Activated gamma-delta T cell treated with anti-CD3 and anti-CD28 coated beads, Interleukin-2, amount 50 U/mL, for 16 hours (primary cell): ENCODE measurements at places on chromosomes 12 and 14.

DNA sequence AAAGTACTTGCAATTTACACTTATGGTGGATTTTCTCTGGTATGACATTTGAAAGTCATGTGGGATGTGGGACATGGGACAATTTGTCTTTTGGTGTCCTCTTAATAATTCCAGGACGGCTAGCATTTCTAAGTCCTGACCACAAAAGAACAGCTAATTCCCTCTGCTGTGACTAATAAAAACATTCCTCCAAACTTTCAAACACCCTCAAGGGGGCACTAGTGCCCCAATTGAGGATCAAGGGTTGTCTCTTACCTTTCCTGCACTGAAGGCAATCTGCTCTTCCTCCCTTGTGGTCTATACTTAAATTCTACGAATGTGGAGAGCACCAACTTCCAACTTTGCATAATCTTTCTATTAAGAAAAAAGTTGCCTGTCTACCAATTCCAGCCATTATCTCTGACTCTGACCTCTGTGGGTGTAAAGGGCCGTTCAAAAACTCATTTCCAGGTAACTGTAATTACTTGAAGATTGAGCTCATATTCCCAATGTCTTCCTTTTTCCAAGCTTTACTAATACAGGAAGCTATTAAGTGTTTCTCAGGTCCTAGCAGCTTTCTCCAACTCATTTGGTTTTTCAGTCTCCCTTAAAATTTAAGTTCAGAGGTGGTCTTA, 210.2 kb downstream of the PTPRO start:
- DNase-seq, result peak; percentile 4

GRCh38 chr14:101110729-101111619, 207.5 kb upstream of the RTL1 start:
- DNase-seq, result no peak

DNA sequence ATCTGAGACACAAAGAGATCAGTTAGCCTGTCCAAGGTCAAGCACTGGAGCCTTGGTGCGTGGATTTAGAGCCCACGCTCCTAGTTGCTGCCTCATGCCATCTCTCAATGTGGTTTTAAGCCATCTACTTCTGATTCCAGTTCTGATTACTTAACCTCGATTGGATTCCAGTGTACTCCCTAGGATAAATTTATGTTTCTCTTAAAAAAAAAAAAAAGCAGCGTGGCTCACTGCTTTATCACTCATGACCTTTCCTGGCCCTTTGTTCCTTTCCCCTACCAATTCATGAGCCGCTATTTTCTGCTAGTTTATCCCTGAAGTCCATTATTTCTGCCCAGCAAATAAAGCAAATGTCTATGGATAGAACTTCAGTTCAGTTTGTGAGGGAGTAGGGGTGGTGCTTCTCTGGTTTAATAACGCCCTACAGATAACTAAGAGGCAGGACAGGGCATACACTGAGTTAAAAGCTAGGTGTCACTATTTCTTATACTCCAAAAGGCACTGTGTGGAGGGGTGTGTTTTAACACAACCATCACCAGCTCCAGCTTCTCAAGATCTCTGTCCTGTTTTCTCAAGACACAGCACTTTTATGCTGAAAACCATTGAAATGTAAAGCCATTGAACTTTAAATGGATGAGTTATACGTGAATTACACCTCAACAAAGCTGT, 9.8 kb upstream of the PARP11 start:
- DNase-seq, result no peak

GRCh38 chr14:82855912-82856391, 1322.3 kb upstream of the SEL1L start:
- DNase-seq, result no peak

GRCh38 chr12:113271853-113272561, 50.7 kb downstream of the TPCN1 start:
- DNase-seq, result no peak

DNA sequence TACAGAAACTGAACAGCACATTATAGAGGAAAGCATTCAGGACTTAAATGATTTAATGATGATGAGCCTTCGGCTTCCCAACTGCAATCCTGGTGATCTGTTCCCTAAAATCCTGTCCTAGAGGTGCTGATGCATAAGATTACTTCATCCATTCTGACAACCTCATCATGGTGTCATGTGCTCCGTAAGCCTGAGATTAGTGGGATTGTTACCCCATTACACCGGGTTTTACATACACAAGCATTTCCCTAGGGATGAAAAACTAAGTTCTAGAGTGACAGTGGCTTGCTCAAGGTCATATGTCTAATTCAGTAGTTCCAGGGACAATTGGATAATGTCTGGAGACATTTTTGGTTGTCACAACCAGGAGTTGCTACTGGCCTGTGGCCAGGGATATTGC, 2.5 kb upstream of the RNASE13 start:
- DNase-seq, result no peak

- no peak for DNase-seq
Observed at GRCh38 chr12:104896146-104896545, 61.9 kb downstream of the SLC41A2 start.

- no peak for DNase-seq
Observed at GRCh38 chr12:104466709-104467345, 10.1 kb downstream of the CHST11 start.

DNA sequence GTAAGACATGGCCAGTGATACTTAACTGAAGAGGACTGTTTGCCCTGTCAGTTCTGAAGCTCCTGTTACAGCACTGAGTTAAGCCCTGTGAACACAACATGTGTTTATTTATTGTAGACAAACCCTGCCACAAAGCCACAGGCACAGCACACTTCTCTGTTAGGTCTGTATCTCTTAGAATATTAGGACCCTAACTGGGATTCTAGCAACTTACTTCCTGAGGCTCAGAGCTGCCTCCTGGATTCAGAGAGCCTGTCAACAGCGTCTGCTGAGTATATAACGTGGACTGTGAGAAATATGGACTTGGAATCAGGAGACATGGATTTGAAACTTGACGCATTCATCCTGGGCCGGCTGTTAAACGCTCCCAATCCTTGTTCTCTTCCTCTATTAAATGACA, 135.0 kb upstream of the HIF1A start:
- DNase-seq, result no peak

DNA sequence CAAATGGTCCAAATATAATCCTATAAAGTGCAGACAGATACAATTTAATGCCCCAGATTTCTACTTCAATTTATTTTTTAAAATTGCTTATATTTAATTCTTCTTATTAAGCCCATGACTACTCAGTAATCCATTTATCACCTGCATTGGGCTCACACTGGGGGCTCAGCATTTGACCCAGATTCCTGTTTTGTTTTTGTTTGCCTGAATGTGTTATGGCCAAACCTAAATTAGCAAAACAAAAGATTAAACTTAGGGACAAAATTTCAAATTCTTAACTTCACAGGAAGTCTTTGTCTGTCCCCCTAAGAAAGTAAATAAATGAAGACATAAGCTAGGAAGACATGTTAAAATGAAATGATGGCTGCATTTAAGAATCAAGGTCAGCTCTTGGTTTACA, 322.3 kb downstream of the RMST start:
- DNase-seq, result no peak

GRCh38 chr12:115943630-115944391, 333.7 kb downstream of the MED13L start:
- no peak for DNase-seq

- no peak for DNase-seq
Observed at GRCh38 chr14:91885113-91885712, 17.9 kb upstream of the TC2N start.

DNA sequence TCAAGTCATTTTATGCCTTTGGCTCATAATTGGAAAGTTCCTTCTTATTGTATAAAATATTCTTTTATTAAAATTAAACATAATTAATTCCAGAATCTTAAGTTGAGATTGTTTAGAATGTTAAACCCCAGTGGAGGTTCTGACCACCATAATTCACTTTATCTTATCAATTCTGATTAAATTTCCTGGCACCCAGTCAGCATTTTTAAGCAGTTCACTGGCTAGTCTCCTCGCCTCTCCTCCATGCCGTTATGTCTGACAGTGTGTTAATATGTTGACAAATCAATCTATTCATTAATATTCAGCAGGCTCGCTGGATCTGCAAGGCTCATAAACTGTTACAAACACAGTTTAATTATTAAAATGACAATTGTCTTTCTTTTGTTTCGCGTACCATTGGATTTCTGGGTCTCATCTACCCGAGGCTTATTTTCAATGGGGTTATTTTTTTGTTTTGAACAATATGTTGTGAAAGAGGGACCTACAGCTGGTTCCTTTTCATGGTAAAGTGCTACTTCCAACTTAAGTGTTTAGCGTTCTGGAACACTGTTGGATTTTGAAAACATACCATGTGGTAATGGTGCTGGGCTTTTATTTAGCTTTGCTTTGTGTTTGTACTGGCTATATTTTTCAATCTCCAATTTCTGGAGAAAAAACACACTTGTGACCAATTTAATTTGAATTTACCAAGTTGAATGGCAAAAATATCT, 339.7 kb downstream of the PRKD1 start:
- DNase-seq, result no peak

DNA sequence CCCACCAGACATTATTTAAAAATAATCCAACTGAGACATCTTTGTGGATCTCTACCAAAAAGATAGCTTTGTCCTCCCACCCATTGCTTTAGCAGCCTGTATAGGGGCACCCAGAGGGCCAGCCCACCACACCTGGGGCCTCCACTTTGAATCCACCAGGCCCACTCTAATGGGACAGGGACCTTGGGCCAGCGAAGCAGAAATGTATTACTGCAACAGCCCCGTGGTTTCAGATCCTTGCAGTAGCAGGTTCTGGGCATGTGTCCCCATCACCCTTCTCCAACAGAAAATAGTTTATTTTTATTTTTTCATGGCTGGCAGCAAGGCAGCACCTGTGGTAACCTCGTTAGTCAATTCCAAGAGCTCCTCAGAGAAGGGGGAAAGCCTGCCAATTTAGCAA, 218.4 kb downstream of the ZFP36L1 start:
- no peak for DNase-seq

DNA sequence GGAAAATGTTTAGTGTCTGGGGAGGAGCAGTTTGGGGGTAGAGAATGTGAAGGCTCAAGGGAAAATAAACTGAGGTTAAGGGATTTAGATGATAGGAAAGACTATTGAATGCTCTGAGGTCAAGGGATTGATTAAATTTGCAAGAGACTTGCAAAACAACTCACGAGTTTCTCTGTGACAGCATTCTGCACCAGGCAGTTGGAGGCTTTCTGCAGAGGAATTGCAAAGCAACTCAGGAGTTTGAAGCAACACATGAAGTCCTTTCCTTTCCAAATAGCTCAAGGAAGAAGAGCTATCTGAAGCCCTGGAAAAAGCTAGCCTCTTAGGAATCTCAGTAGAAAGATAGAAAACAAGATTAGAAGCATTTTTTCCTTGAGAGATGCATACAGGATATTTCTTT, 23.9 kb downstream of the SLC7A8 start:
- no peak for DNase-seq
